ENCODE measurements at places on chromosomes 1 and 21. TPM values are rescaled to one million over a fixed set of nuclear protein-coding genes. Genes with fewer than 3 reads are reported as not detected.
A peak's percentile ranks its signal among the peaks of the same experiment; 100 is the strongest.

FBLIM1 gene
- 0.05 TPM for total RNA-seq

GRCh38 chr1:172487550-172487949, 43.7 kb upstream of the PIGC start:
- DNase-seq = no peak

DNA sequence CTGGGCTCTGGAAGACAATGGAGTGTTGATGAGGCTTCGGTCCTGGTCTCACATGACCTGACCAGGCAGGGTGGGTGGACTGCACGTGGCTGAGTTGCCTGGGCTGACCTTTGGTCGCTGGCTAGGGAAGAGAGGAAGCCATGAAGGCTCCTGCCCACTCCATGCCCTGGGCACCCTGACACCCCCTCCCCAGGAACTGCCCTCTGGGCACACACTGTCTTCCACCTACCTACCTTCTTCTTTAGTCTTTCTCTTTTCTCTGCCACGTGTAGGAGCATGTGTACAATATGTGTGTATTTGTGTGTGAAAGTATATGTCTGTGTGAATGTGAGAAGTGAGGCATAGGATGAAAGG, 15.1 kb downstream of the POU3F1 start:
- no peak for DNase-seq

- DNase-seq = no peak
Measured at GRCh38 chr21:24903994-24904635, 703.2 kb downstream of the MRPL39 start.

DNA sequence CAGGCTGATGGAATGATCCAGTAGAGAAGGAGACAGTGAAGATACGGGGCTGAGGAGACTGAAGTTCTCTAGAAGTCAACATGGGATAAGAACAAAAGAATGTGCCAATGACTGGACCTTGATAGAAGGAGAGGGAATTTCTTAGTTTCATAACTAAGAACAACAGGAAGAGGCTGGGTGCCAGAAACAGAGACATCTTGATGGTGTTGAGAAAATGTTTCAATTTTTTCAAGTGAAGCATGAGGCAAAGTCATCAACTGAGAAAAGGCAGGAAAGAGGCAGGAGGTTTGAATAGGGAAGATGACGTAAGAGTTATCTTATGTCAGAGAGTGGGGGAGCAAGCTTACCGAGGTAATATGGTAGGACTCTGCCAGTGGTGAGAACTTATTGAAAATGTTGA, 80.1 kb downstream of the SPAG17 start:
- DNase-seq = no peak

- no peak for DNase-seq
Measured at GRCh38 chr1:159933347-159933746, 8.0 kb upstream of the TAGLN2 start.

DNA sequence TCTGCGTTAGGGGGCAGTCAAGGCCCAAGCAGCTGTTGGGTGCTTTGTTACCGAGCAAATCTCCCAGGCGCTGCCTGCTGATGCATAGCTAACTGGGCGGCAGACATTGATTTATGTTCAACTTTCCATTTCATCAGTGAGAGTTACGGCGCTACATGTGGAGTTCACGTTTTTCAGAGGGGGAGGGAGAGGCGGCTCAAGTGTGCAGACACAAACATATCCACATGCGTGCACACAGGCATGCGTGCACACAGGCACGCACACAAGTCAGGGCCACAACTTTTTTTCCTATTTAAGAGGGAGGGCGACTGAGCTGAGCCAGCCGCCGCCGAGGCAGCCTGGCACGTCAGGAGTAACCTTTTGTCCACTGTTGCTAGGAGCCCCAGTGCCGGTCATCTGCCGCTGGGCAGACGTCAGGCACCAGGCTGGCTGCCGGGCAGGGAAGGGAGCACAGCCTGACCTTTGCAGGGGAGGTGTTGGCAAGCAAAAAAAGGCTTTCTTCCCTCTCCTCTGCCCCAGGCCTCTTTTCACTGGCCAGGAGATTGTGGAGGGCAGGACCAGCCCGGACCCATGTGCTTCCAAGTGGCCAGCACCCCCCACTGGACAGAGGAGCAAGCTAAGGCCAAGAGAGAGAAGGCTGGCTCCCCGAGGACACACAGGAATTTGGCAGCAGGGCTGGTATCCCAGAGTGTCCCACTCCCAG, 73.3 kb downstream of the MRPL37 start:
- DNase-seq = no peak

GRCh38 chr1:18901952-18902522, 318 bp downstream of the ALDH4A1 start:
- DNase-seq = no peak

DNALI1 gene
- 0.29 TPM for total RNA-seq

GRCh38 chr21:44059710-44060109, 47.5 kb upstream of the PWP2 start:
- no peak for DNase-seq

- no peak for DNase-seq
Measured at GRCh38 chr1:36881068-36881405, 153.3 kb downstream of the GRIK3 start.

DNA sequence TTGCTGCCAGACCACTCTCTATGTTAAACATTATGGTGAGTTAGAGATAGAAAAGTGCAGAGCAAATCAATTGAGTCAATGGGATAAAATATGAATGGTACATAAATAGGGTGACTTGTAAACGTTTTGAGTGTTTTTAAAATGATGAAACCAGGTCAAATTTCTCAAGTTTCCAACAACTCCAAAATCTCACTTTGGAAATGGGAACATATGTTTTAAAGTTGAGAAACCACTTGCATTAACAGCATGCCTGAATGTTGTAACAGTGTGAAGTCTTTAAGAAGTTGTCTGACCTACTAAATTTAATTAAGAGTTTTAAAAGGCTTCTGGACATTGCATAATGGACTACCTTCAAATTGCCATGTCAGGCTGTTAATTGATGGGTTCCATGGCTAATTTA, 33.6 kb upstream of the RAVER2 start:
- no peak for DNase-seq

DISP1 gene
- 0.81 TPM for total RNA-seq

CD53 gene
- total RNA-seq = 246 TPM

AGT gene
- not detected for total RNA-seq

- DNase-seq = no peak
Measured at GRCh38 chr1:42013881-42014470, 95.3 kb upstream of the HIVEP3 start.

DNA sequence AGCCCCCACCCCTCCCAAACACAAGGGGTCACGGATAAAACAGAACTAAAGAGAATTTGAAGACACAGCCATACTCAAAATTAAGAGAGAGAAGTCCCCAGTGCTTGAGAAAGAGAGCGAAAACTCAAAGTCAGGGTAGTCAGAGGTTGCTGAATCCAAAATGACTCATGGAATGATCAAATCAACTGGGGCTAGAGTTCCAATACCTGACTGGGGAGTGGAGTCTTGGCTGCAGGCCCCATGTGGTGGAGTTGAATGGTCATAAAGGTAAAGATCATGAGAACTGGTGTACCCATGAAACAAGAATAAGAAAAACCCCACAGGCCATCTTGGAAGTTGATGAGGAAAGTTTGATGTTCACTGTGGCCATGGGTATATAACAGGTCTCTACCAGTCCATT, 84.5 kb upstream of the LRRN2 start:
- DNase-seq = no peak

PDZK1IP1 gene
- not detected for total RNA-seq

GRCh38 chr1:226121049-226121586, 58.6 kb downstream of the H3-3A start:
- no peak for DNase-seq

DNA sequence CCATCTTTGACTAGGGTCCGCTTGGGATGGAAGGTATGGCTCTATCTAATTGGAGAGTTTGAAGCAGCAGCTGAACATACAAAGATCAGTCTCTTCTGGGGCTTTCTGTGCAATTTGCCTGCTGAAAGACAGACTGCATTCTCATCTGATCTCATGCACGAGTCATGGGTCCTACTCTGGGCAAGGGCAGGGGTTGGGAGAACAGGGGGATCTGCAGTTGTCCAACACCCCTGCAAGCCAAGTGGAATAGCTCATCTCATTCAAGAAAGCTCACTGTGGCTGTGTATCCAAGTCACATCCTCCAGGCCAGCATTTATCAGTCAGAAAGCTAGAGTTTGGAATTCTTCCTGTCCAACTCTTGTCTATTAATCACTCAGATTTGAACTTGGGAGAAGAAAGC, 177.2 kb upstream of the C8B start:
- DNase-seq = no peak

GRCh38 chr21:31132574-31133242, 94.4 kb upstream of the KRTAP19-8 start:
- peak; percentile 82 for DNase-seq

DNA sequence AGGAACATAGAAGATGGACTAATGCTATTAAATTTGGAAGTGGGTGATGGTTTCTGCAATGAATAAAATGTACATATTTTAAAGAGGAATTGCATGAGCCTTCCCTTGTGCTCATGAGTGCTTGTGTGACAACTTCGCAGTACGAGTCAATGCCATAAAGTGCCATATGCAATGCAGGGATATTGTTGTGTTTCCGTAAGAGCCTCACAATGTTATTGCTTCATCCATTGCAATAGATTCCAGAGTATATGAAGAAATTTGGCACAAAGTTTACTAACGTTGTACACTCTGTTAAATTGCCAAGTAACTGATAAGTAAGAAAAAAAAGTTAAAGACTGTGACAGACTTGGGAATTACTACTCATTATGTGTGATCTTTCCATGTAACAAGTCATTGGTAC, 22.3 kb downstream of the BTG3 start:
- DNase-seq = no peak

All from activated CD4-positive, alpha-beta memory T cell treated with anti-CD3 and anti-CD28 coated beads for 36 hours (primary cell).